ENCODE measurements at places on chromosomes 5 and 9.

GRCh38 chr5:170427672-170428236 is 38.6 kb upstream of the KCNMB1 start:
- no peak for DNase-seq

DNA sequence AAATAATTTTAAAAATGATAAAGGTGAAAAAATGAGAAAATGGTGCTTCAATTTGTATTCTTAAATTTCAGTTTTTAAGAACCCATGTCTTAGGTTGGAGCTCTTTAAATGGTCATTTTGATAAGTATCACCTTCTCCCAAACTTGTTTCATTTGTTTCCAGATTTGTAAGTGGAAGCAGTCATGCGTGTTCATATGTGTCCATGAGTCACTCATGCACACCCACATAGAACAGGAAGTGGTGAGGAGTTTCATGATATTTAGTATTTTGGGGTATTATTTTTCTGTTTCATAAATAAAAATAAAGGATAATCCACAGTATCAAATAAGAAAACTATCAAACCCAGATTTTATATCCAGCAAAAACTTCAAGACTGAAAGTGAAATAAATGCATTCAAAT is 570.4 kb upstream of the ST8SIA4 start:
- no peak for DNase-seq

DNA sequence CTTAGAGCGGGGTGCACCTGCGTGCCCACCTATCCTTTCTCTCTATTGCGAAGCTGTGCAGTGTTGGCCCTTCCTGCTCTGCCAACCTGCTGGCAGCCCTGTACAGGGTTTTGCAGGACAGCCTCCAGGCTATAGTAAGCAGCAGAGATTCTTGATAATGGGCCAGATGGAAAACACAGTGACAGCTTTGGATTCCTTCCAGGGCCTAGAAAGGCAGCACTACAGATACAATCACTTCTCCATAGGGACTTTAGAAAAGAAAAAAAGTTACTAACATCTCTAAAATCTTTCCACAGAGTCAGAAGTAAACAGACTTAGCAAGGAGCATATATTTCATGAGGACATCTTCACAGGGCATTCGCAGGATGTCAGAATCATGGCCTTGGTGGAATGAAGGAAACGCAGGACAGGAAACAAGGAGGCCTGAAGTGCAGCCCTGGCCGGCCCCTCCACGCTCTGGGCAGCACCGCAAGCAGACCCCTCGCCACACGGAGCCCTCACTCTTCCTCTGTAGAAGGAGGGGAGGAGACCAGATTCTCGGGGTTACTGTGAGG is 172.1 kb upstream of the GAS1 start:
- DNase-seq, result no peak

DNA sequence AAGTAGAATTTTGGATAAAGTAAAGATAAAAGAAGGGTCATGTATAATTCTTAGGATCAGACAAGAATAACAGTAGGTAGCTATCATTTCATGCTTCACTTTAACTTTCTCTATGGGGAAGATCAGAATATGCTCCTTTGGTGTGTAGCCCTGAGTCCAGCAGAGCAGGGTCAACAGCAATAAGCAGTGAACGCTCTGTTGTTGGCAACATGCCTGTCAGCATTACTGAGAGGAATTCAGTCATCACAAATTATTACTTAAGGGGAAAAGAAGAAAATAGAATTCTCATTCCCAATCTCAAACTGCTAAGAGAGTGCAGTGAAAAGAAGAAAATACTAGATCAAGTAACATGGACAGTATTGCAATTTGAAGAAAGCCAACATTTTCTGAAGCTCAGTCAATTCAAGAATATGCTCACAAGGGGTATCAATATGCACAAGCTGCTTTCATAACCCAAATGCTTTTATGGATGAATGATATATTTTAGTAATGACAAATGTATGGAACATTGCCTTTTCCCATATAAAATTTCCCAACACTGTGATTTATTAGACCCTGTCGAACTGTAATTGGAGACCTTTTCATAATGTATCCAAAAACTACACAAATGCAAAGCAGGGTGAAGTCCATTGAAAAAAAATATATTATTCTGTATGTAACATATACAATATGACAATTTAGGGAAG is 1359.4 kb downstream of the EFNA5 start:
- DNase-seq, result no peak

DNA sequence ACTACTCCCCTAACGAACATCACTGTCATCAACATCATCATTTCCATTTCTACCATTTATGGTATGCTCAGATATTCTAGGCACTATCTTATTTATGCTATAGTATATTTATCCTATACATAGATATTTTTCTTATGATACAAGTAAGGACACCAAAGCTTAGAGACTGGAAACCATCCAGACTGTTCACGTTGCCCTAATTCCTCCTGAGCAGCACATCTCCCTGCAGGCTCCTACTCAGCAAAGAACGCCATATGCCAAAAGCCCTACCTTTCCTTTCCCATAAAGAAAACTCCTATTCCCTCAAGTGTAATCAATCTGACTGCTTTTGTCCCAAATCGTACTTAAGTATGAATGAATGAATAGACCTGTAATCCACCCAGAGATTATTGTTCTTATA is 247.0 kb downstream of the PRELID2 start:
- DNase-seq, result no peak

- DNase-seq, result no peak
These were observed 27.3 kb downstream of the FOXI1 start for GRCh38 chr5:170132976-170133448.

GRCh38 chr5:95846554-95847260 is 24.2 kb upstream of the GLRX start:
- DNase-seq, result peak; percentile 63

DNA sequence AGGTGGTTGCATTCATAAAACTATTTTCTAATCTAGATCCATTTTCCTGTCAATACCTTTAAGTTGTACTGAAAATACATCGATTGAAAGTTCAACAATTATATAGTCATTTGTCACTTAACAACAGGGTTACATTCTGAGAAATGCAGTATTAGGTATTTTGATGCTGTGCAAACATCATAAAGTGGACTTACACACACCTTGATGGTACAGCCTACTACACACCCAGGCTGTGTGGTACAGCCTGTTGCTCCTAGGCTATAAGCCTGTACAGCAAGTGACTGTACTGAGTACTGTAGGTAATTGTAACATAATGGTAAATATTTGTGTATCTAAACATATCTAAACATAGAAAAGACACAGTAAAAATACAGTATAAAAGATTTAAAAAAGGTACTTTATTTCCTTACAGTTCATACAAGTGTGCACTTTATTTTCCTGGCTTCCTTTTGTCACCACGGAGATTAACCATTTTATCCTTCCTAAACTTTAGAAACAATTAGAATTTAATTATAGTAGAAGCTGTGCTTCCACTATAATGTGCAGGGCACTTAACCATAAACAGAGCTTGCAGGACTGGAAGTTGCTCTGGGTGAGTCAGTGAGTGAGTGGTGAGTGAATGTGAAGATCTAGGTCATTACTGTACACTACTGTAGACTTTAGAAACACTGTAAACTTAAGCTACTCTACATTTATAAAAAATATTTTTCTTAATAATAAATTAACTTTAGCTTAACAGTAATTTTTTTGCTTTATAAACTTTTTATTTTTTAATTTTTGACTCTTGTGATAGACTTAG is 42.9 kb upstream of the MEF2C start:
- DNase-seq, result no peak

- no peak for DNase-seq
These were observed 24.9 kb downstream of the SHB start for GRCh38 chr9:38043931-38044623.

- no peak for DNase-seq
These were observed 80.0 kb upstream of the SAP30L start for GRCh38 chr5:154365823-154366222.

DNA sequence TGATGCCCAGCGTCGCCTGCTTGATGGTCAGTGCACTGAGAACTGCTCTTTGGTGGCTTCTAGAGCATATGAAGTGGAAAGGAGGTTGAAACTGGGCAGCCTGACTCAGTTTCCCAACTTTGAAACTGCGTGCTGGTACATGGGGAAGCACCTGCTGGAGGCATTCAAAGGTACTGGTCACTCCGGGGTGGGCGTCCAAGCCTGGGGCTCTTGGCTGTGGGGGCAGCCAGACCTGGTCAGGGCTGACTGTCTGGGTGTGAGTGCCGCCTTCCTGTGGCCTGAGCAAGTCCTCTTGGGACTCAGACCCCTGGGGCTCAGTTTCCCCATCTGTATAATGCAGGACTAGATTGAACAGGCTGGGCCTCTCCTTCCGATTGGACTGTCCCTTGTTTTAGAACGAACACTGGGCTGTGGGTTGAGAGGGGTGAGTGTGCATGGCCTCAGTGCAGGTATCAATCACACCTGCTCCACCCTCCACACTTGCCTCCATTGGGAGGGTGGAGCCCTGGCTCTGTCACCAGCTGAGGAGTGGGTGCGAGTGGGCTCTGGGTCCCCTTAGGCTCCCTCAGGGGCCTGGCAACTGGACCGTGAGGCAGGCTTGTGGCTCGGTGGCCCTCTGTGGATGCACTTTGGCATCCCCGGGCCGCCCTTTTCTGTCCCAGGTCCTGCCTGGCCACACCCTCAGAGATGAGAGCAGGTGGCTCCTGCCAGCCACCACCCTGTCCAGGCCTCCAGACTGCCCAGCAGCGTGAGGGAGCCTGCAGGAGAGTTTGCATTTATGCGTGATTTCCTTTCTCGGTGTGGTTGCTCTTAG is 80.2 kb downstream of the PHF2 start:
- DNase-seq, result peak; percentile 7

Data from activated naive CD4-positive, alpha-beta T cell treated with anti-CD3 and anti-CD28 coated beads, Interleukin-2, amount 50 U/mL, for 16 hours (primary cell).